ENCODE measurements at places on chromosomes 2 and 18.

- no peak for DNase-seq
These were observed 215.3 kb downstream of the SEPTIN10 start for GRCh38 chr2:109398366-109399015.

- DNase-seq, result no peak
These were observed 405.0 kb downstream of the XIRP2 start for GRCh38 chr2:167293172-167293781.

GRCh38 chr2:66885775-66886383 lies 451.0 kb downstream of the MEIS1 start:
- no peak for DNase-seq

DNA sequence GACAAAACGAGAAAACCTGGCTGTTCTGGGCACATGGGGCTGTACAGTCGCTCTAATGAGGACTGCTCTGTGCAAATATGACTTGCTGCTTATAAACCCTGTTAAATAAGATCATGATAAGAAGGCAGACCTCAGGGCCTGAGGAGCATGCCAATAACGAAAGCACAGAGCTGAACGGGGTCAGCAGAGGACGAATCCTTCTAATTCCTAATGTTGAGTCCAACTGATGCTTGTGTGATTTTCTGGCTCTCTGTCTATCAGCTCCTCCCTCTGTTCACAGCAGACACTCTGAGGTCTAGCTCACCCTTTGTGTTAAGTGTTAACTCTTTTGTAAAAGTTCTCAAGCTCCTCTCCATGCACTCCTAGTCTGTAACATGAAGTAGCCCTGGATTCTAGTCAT lies 167.2 kb upstream of the REV1 start:
- DNase-seq, result no peak

DNA sequence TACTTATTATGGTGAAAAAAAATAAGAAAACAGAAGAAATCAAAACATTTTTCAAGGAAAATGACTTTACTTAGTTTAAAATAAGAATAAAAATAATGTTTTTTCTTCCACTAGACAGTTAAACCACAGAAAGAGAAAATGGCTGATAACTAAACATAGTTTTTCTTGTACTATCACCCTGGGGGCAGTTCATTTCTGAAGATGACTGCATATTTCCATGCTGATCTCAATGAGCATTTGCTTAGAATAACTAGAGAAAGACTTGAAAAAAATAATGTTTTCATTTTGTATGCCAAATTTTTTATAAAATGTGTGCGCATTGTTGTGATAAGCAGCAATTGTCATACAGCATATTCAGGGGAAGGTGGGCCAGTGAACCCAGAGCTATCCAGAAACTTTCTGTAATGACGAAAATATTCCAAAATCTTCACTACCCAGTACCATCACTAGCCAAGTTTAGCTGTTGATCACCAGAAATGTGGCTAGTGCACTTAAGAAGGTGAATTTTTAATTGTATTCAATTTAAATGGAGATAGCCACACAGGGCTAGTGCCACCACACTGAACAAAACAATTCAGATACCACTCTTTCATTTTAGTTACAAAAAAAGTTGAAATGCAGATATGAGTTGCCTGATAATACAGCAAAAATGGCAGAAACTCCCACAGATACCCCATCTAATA lies 513.4 kb upstream of the NETO1 start:
- DNase-seq, result no peak

GRCh38 chr18:57089702-57090101 lies 57.2 kb upstream of the BOD1L2 start:
- no peak for DNase-seq

- DNase-seq, result no peak
These were observed 12.2 kb downstream of the LPIN1 start for GRCh38 chr2:11758647-11759046.

DNA sequence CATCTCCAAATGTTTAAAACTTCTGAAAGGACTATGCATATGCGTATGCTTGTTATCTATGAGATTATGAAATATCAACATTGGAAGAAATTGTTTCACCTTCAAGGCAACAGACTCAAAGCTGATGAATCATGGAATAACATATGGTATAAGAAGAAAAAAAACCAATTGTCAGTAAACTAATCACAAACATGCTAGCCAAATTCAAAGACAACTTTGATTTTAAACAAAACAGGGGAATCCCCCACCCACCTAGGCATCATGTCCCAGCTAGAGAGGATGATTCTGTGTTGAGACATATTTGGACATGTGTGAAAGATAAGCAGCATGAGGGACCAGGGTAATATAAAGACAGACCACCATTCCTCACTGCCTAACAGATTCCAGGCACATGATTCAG lies 147.7 kb downstream of the WDPCP start:
- no peak for DNase-seq

DNA sequence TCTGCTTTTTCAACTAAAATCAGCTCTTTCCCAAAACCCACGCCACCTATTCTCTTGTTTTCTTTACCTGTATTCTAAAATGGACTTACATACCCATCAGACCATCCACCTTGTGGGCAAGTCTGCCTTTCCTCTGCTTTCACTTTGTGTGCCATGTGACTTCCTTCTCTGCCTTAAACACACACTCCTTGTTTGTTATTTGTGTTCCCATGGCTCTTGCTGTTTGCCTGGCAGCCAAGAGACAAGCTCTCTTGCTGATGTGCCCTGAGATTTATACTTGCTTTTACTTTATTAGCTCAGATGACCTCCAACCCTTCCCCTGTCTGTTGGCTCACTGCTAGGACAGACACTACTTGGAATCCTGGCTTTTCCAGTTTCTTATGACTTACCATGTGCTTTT lies 309.7 kb upstream of the LRRTM4 start:
- no peak for DNase-seq
